Posterior vena cava (tissue), 2 donors: ENCODE measurements at places on chromosomes 1 and 21. TPM values are rescaled to one million over a fixed set of nuclear protein-coding genes. Genes with fewer than 3 reads are reported as not detected.

The TNFRSF1B gene
- 37.6 TPM for total RNA-seq

The NHLH1 gene
- total RNA-seq, result 0.14 TPM

The CORT gene
- not detected for total RNA-seq

The SPRR2F gene
- not detected for total RNA-seq

The CELA2A gene
- total RNA-seq, result 1.6 TPM

- no peak for DNase-seq
Measured at GRCh38 chr1:14940285-14940870, 213.2 kb upstream of the TMEM51 start.

DNA sequence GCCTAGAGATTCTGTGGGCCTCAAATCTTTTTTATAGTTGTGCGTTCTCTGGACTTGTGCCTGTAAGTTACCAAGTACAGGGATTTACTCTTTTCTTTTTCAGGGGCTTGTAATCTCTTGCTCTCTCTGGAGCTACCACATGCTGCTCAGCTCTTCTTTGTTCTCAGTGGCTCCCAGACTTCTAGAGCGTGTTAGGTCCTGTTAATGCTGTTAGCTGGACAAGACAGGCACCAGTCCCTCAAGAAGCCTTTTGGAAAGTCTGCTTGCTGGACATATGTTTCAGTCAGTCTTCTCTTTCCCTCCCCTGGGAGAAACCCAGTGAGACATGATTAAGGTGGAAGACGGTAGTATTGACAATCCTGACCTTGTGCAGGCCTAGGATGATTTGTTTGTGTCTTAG is 29.4 kb downstream of the KCNK2 start:
- no peak for DNase-seq

DNA sequence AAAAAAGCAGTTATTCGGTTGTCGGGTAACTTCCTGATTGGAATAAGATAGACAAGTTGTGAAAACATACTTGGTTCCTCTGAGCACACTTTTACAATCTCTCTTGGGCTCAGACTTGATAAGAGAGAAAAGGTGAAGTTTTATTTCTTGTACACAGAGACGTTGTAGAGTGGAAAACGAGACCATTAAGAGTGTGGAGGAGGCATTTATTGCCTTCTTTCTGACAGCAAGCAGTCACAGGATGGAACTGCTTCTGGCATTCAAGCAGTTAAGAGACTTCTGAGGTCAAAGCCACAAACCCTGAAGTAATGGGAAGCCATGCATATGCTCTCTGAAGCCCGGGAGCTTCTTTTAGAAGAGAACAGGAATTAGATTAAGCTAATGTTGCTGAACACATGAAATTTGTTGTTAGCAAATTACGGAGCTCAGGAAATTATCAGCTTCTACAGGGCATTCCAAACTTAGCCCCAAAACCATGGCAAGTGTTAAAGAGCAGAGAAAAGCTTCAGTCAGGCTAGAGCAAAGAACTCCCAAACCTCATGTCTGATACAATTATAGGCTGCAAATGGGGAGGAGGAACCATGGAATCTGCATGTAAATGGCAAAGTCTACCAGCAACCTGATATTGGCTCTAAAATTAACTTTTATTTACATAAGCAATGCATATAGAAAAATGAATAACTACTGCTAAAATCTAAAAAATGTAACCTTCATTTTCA is 26.0 kb downstream of the S1PR1 start:
- DNase-seq, result no peak

GRCh38 chr1:228212415-228212965 is 4.6 kb downstream of the OBSCN start:
- no peak for DNase-seq

- no peak for DNase-seq
Measured at GRCh38 chr1:6097117-6097595, 51.5 kb downstream of the KCNAB2 start.

DNA sequence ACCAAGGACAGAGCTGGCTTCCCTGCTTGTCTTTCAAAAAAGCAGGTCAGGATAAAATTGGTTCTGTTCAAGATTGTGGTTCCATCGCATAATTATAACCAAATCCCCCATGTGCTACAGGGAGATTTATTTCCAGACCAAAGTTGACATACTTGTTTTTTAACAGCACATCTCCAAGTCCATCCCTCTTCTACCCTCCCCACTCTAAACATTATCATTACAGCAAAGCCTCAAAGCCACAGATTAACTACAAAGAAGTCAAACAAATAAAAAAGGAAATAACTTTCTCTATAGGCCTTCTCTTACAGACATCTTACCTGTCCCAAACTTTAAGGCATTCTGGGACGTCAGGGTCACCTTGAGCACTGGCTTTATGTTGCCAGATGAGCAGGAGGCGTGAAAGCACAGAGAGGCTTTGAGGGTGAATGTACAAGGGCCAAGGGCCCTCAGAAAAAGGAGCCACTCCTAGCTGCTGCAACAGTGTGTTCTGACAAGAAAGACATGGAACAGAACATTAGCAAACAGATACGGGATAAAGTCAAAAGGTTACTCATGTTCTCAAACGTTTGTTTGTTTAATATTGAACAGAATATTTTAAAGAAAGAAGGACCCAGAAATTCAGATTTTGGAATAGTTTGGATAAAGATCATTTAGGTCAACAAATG is 31.2 kb downstream of the UBR4 start:
- DNase-seq, result no peak

DNA sequence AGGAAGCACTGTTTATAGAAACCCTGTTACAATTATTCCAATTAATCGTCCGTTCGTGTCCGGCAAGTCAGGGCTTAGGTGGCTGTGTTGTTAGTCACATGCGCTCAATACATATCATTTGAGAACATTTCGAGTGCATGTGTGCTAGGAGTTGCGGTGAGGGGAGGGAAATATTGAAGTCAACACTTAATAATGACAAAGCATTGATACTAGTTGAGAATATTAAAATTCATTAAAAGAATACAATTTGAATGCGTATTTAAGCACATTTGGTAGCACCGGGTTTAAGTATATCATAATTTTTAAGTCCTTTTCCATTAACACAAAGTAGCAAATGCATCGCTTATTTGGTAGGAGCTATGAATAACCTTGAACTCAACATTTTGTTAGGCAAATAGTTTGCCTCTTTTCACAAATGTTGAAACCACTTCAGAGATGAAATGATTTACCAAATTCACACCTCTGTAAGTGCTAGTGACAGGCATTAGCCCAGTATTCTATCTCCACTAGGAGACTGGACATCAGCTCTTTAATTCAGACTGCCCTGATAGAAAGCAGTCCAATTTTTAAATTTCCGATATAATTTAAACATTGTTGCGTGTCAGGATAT is 1.1 kb upstream of the SERBP1 start:
- DNase-seq, result no peak

DNA sequence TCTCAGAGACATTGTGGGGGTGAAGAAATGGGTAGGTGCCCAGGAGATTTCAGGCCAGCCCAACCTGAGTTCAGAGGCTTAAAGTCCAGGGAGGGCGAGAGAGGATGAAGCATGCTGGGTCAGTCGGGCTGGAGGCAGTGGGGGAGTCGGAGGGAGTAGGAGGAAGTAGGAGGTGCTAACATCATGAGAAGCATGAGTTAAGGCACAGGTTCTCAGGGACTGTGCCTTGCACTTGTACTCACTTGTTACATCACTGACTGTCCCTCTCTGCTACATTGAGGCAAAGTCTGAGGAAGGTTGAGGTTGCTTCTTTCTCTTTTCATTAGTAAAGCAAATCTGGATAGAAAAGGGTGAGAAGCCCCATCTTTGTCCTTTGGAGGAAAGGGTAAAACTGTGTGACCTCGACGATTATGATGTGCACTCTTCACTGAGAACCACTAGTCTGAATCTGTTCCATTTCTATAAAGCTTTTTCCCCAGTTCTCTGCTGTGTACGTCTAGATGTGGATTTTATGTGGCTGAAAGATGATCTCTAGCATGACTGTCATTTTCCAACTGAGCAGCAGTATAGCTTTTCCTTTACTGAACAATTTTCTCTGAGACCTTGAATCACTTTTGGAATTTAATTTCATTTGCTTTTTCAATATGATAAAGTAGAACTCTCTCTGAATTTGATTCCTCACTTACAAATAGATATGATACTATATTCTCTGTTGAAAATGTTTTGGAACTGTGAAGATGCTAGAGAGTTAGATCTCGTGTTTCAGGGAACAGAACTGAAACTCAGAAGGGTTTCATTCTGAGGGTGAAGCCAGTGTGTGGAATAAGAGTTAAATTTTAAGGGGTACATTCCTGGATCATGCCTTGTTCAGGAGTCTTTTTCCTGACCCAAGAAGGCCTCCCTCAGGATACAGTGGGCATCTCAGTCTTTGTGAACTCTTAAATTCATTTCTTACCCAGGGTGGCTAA is 94.6 kb downstream of the FGGY start:
- DNase-seq, result no peak

DNA sequence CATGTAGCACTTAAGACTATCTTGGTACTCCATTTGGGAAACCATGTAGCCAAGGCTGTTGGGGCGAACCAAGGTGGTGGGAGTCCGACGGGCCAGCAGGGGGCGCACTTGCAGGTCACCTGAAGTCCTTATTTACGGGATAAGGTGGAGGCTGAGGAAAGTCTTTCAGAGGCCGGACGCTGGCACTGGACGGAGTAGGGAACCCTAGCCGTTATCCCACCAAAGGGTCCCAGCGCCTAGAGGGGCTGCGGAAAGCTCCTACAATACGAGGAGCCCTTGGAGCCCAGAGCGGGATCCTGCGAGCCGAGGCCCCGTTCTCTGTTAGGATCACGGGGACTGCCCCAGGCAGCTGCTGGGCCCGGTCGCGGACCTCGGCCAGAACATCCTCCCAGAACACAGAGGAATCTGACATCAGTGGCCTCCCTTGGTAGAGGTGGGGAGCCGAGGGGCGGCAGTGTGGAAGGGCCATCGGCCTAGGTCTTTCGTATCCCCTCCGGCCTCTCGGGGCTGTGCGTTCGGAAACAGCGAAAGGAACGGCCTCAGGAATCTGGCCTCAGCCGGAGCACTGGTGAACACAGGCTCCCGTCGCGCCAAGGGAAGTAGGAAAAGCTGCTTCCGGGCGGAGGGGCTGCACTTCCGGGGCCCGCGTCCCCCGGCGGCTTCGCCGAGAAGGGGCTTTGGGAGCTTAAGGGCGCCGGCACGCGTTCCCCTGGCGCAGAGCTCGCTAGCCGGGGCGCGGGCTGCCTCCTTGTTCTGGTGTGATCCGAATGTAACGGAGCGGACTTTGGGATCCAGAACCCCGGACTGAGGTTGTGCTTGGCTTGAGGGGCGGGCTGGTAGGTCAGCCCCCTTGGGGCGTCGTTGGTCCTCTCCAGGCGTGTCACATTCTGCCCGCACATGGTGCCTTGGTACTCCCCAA is 29.9 kb upstream of the RPTN start:
- DNase-seq, result peak; percentile 81

DNA sequence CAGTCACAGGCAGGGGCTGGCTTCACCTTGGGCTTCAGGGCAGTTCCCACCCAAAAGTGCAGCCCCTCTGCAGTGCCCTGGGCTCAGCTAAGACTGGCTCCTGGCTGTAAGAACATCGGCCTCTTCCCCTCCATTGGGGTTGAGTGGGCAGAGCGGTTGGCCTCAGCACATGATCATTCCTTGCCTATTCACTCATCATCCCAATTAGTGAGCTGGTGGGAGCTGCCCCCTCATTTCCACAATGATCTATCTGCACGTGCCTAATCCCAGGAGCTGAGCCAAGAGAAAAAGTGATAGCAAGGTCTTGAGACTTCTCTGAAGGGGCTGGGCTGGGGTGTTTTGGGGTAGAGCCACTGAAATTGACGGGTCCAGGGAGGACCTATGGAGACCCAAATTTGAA is 133.6 kb downstream of the SYF2 start:
- no peak for DNase-seq

DNA sequence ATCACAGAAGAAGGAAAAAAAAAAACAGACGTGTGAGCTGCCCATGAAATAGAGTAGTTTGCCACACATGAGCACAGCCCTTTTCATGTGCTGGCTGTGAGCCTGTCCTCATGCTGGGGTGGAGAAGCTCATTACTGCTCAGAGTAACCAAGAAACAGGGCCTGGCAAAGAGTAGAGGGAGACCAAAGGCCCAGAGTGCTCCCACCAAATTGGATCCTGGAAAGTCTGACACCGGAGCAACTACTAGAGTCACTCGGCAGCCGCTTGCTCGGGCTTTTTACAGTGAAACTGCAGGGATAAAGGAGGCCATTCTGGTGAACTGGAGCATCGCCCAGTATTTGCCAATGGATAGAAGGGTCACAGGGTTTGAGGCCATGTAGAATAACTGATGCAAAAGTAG is 64.4 kb upstream of the BARHL2 start:
- no peak for DNase-seq

GRCh38 chr1:101379950-101380349 is 143.1 kb downstream of the S1PR1 start:
- no peak for DNase-seq

GRCh38 chr1:177343445-177343844 is 172.7 kb downstream of the BRINP2 start:
- DNase-seq, result no peak

DNA sequence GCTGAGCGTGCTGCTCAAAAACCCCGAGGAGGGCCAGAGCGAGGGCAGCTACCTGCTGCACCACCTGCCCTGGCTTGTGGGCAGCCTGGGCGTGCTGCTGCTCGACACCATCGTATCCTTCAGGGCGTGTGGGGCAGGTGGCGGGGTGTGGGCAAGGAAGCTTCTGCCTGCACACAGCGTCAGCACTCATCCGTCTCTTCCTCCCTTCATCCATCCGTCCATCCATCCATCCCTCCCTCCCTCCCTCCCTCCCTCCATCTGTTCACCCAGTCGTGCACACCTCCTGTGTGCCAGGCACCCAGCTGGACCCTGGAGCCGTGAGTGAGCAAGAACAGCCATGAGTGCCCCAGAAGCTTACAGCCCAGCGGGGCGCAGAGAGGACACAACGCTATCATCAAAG is 15.2 kb downstream of the SLC66A1 start:
- no peak for DNase-seq

GRCh38 chr1:237393632-237394031 is 351.6 kb downstream of the RYR2 start:
- DNase-seq, result no peak
